Stimulated activated CD4-positive, alpha-beta T cell treated with anti-CD3 and anti-CD28 coated beads, Interleukin-2, amount 100 ng/mL, for 24 hours (primary cell): ENCODE measurements at places on chromosomes 12 and 14.

DNA sequence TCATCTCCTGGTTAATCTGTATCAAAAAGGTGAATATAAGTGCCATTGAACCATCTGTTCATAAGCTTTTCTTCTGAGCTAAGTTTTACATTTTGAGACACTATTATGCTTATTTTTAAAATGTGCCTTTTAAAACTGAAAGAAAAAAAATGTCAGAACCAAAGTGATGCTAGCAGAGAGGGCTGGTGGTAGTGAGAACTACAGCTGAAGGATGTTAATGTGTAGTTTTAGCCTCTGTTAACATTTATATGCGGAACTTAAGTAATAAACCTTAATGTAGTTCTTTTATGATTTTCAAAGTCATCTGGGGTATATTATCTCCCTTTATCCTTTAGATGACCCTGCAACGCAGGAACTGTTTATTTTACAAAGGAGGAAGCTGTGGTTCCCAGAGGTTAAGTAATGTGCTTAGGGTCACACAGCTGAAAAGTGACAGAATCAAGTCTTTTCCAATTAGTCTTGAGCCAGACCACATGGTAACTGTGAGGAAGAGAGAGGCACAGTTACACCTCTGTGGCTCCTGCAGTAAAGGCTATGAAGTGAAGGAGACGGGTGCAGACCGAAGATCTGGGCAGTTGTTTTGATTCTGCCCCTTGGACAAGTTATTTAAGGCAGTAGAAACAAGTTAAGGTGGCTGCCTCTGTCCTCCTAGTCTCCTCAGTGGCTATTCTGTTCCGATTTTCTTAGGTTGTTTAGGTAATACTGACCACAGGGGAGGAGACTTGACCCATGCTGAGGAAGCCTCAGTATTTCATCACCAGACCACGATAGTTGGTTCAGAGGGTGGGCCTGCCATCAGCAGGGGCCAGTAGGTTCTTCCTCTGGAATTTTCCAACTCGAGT, 23.9 kb downstream of the GNG2 start:
- no peak for DNase-seq

GRCh38 chr14:89474464-89474863, 57.4 kb upstream of the FOXN3 start:
- DNase-seq: no peak

- no peak for DNase-seq
Measured at GRCh38 chr12:119479121-119479561, 114.4 kb upstream of the TMEM233 start.

- no peak for DNase-seq
Measured at GRCh38 chr12:93634416-93634815, 42.8 kb upstream of the CRADD start.

- DNase-seq: no peak
Measured at GRCh38 chr14:53515276-53515675, 362.2 kb upstream of the DDHD1 start.

DNA sequence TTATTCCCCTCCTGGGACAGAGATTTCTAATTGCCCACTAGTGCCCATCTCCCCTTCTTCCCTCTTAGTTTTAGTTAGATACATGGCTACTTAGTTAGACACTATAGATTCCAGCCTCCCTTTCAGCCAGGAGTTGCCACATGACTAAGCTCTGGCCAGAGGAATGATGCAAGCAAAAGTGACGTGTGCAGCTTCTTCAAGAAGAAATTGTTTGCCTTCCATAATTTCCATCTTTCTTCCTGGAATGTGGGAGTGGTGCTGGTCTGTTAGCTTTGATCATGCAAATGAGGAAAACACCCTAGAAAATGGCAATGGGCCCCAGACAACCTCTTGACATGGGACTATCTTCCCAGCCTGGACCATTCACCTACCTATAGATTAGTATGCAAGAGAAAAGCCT, 21.4 kb downstream of the CCDC177 start:
- DNase-seq: no peak
